ENCODE measurements at places on chromosomes 1 and 21.

- DNase-seq = no peak
These were observed 40.2 kb downstream of the TBX19 start for GRCh38 chr1:168320800-168321450.

DNA sequence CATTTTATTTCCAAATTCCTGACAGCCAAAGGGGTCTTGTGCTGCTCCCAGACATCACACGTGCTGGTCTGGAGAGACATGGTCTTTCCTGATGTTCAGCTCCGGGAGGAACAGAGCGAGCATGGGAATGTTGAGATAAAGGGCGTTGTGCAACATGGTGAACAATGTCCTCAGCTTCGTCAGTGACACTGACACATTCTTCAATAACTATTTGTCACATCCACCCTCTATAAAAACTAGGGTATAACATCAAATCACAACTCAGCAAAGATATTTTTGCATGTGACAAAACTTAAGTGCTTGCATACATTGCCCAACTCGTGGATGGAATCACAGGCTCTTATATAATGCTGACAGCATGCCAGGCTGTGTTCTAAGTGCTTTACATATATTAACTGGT, 42.4 kb upstream of the GRHL3 start:
- no peak for DNase-seq

- peak; percentile 35 for DNase-seq
These were observed 66.2 kb downstream of the FAAP20 start for GRCh38 chr1:2128189-2128901.

DNA sequence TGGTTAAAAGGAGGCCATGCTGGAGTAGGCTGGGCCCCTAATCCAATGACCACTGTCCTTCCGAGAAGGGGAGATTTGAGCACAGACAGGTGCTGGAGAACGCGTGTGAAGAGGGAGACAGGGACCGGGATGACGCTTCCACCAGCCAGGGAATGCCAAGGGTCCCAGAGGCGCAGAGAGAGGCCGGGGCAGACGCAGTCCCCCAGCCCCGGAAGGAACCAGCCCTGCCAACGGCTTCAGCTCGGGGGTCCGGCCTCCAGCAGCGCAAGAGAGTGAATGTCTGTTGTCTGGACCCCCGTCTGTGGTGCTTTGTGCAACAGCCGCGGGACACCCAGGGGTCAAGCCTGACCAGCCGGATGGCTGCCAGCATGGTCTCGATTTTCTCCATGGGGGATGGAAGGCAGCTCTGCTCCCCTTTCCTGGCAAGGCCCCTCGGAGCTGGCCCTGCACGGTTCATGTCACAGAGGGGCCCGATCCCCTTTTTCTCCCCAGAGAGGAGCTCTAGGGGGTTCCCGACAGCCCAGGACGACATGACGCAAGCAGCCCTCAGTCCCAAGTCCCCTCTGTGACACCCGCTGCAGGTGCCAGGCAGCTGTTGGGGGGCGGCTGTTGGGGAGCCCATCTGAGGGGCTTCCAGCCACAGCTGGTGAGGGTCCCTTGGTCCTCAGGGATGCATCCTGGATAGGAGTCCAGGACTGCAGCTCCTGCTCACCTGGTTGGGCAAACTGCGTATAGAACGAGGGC, 73.5 kb downstream of the SIK1 start:
- DNase-seq = no peak

- DNase-seq = no peak
These were observed 27.0 kb downstream of the ZC3H11B start for GRCh38 chr1:219585837-219586455.

All from hippocampal formation (tissue), 2 donors.